ENCODE measurements at places on chromosomes 2 and 18. TPM values are rescaled to one million over a fixed set of nuclear protein-coding genes. Genes with fewer than 3 reads are reported as not detected.

The RTP5 gene
- total RNA-seq: not detected

The SCG2 gene
- 3.3 TPM for total RNA-seq

The SERPINB3 gene
- not detected for total RNA-seq

The CROCC2 gene
- 0.14 TPM for total RNA-seq

The GALNT3 gene
- total RNA-seq: 0.71 TPM

Data from smooth muscle cell of bladder (primary cell).